ENCODE measurements at places on chromosomes 3 and 15. TPM values are rescaled to one million over a fixed set of nuclear protein-coding genes. Genes with fewer than 3 reads are reported as not detected.
A peak's percentile ranks its signal among the peaks of the same experiment; 100 is the strongest.

DNA sequence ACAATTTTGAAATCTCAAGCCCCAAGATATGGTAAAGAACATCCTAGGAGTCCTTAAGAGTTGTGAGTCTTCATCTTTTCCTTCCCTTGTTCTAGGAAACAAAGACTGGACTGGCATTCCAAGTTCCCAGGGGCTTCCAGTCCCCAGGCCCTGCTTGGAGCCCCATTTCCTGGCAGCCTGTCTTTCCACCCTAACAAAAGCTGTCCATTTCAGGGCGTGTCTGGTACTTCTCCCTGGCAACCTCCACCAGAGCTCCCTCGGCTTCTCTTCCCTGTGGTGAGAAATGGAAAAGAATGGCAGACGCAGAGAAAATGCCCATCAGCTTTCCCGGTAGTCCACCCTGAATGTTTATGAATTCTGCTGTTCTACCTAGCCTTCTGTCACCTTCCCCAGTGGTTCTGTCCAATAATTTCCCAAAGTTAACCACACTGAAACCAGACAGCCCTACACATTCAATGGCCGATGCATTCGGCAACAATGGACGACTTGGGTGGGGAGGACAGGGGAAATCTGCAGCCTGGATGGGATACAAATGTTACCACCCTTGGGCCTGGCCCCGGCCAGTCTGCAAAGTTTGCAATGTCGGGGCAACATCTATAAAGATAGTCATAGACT, 6.8 kb downstream of the RAB6B start:
- H3K36me3 ChIP-seq: no peaks in the 10 kb centered on the region
- peaks cover 7% of the 10 kb centered on the region for H3K27me3 ChIP-seq
- no peak overlapping the region for H3K27ac ChIP-seq
- DNase-seq: no peak

DNA sequence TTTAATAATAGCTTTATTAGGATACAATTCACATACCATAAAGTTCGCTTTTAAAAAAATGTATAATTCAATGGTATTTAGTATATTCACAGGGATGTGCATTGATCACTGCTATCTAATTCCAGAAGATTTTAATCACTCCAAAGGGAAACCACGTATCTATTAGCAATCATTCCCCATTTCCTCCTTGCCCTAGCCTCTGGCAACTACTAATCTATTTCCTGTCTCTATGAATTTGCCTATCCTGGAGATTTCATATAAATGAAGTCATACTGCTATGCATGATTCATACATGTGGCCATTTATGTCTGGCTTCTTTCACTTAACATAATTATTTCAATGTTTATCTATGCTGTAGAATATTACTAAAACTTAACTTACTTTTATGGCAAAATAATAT, 32.0 kb upstream of the CASR start:
- H3K4me1 ChIP-seq: no peaks in the 10 kb centered on the region
- DNase-seq: no peak
- no peaks in the 10 kb centered on the region for H3K27me3 ChIP-seq
- H3K4me3 ChIP-seq: no peak overlapping the region
- no peak overlapping the region for H3K27ac ChIP-seq

Gene TEX55
- not detected for total RNA-seq

Gene MED12L
- total RNA-seq: 5.0 TPM

Gene GOLGA8M
- total RNA-seq: 1.5 TPM

GRCh38 chr3:45545476-45545875, 49.1 kb upstream of the LIMD1 start:
- DNase-seq: no peak
- no peak overlapping the region for H3K4me3 ChIP-seq
- H3K27ac ChIP-seq: no peak overlapping the region
- H3K4me1 ChIP-seq: peaks cover 24% of the 10 kb centered on the region

Gene CCR9
- not detected for total RNA-seq

Gene IQCF5
- total RNA-seq: not detected

Gene GNAT1
- not detected for total RNA-seq

DNA sequence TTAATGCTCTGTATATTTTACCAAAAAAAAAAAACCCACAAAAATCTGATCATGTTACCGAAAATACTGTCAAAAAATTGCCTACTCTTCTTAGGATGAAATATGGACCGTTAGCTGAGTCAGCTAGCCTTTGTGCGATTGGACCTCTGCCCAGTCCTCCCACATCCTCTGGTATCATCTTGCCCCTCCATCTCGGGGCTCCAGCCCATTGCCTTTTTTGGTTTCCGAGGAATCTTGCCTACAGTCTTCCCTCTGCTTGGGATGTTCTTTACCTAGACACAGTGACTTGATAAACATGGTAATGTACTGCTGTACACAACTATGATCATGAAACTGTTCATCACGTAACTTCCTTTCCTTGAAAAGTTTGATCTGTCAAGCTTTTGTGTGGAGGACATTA, 371.4 kb downstream of the SV2B start:
- no peaks in the 10 kb centered on the region for H3K36me3 ChIP-seq
- DNase-seq: peak; percentile 91
- no peak overlapping the region for H3K4me3 ChIP-seq
- H3K27me3 ChIP-seq: no peaks in the 10 kb centered on the region
- no peak overlapping the region for H3K27ac ChIP-seq

Gene CLRN1
- not detected for total RNA-seq

Gene IMPG2
- 0.26 TPM for total RNA-seq

DNA sequence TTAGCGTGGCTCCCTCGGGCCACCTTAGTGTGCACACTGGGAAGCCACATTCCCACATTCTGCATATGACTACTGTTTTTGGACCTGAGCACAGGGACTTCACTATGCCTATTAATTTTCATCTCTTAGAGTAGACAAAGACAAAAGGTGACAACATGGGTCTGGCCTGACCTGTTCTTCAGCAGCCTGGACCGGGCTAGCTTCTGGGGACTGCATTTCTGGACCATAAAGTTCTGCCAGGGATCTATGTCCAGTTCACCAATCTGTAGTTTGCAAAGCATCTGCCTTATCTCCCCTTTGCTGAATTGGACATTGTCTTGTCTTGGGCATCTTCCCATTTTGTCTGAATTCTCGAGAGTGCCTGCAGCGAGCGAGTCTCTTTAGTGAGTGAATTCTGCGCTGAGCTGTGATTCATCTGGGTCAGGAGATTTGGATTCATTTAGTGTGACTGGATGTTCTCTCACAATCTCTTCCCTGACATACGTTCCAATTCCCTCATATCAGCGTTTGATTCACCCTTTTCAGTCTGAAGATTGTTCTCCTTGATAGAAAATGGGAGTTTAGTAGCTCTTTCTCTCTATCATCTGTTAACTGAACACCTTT, 112.2 kb upstream of the PLXNA1 start:
- H3K36me3 ChIP-seq: no peaks in the 10 kb centered on the region
- H3K4me3 ChIP-seq: no peak overlapping the region
- H3K4me1 ChIP-seq: no peaks in the 10 kb centered on the region
- H3K27me3 ChIP-seq: no peaks in the 10 kb centered on the region
- peak; percentile 48 for DNase-seq

Gene KCNAB1
- total RNA-seq: 0.72 TPM

GRCh38 chr15:55846116-55846707, 103.3 kb upstream of the PRTG start:
- no peaks in the 10 kb centered on the region for H3K27me3 ChIP-seq
- no peaks in the 10 kb centered on the region for H3K4me1 ChIP-seq
- H3K36me3 ChIP-seq: peaks cover 32% of the 10 kb centered on the region
- no peak overlapping the region for H3K27ac ChIP-seq

Gene CGNL1
- total RNA-seq: 10.2 TPM

DNA sequence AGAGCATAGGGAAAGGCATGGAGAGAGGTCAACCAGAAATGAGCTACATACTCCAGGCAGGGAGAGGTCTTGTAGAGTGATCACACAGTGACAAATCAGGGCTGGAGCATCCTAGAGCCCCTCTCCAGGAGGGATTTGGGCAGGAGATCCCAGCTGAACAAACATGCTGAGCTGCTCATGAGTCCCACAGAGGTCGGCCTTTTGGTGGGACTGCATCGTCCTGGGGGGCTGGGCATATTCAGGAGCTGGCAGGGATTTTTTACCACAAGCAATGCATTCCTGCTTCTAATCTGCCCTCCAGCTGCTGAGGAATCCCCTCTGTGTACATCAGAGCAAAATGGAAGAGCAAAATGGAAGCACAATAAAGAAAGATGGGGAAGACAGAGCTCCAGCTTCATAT, 94.9 kb downstream of the NTRK3 start:
- no peak overlapping the region for H3K4me3 ChIP-seq
- no peaks in the 10 kb centered on the region for H3K27me3 ChIP-seq
- H3K4me1 ChIP-seq: no peaks in the 10 kb centered on the region
- no peaks in the 10 kb centered on the region for H3K36me3 ChIP-seq

DNA sequence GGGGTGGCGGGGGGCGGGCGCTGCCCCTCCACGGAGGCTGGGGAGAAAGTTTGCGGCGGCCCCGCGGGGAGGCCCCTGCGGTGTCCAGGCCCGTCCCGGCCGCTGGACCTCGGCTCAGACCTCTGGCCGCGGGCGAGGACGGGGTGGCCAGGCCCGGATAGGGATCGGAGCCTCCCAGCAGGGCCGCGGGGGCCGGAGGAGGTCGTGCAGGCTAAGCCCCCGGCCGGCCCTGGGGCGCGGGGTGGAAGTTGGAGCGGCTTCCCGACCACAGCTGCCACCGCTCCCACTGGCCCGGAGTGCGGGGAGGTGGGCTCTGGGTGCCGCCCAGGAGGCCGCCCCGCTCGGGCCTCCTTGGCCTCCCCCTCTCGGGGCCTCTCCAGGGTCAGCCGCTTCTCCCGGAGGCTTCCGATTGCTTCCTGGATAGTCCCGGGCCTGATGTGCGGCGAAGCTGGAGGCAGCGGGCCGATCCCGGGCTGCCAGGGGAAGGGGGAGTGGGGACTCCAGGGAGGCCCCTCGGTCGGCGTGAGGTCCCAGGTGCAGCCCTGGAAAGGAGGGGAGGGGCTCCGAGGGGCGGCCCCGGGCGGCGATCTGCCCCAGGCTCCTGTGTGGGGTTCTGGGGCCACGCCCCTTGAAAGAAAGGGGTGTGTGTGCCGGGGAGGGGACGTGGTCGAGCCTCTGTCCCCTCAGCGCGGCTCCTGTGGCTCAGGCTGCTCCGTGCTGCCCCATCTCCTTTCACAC, 907 bp downstream of the PLXNA1 start:
- H3K36me3 ChIP-seq: no peaks in the 10 kb centered on the region
- H3K27ac ChIP-seq: no peak overlapping the region
- peak overlapping the region; percentile 64 for H3K4me3 ChIP-seq
- no peak for DNase-seq
- peaks cover 33% of the 10 kb centered on the region for H3K4me1 ChIP-seq

Gene NANOGP8
- total RNA-seq: not detected

- no peaks in the 10 kb centered on the region for H3K4me1 ChIP-seq
- no peaks in the 10 kb centered on the region for H3K36me3 ChIP-seq
- no peak overlapping the region for H3K27ac ChIP-seq
- H3K4me3 ChIP-seq: no peak overlapping the region
- H3K27me3 ChIP-seq: no peaks in the 10 kb centered on the region
- peak; percentile 22 for DNase-seq
Observed at GRCh38 chr15:96070636-96071035, 259.9 kb upstream of the NR2F2 start.

- no peaks in the 10 kb centered on the region for H3K27me3 ChIP-seq
- H3K4me3 ChIP-seq: no peak overlapping the region
- H3K4me1 ChIP-seq: peaks cover 6% of the 10 kb centered on the region
- no peak for DNase-seq
- H3K27ac ChIP-seq: no peak overlapping the region
- H3K36me3 ChIP-seq: no peaks in the 10 kb centered on the region
Observed at GRCh38 chr3:112860898-112861297, 14.2 kb upstream of the CD200R1L start.

Data from astrocyte (in vitro differentiated cells and primary cell).